Heart right ventricle (tissue), 16 donors: ENCODE measurements at places on chromosomes 5 and 9.
A peak's percentile ranks its signal among the peaks of the same experiment; 100 is the strongest.

DNA sequence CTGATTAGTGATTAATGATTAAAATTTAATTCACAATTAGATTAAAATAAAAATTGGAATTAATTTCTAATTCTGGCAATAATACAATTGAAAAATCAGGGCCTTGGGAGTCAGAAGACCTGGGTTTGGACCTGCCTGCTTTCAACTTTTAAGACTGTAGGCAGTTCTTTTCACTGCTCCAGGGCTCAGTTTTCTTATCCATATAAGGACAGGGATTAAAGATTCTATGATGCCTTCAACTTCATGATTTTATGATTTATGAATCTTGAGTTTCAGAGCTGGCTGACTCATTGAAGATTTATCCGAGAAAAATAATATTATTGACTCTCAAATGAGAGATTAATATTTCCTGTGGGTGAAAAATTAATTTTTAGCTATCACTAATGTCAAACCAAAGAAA lies 208.6 kb upstream of the ANKH start:
- no peak for DNase-seq

GRCh38 chr9:117413346-117414219 lies 1.3 kb downstream of the ASTN2 start:
- no peak for DNase-seq

GRCh38 chr5:159969966-159970365 lies 39.0 kb upstream of the TTC1 start:
- DNase-seq = no peak

- DNase-seq = no peak
These were observed 227.8 kb upstream of the SLC24A2 start for GRCh38 chr9:20016611-20017010.

DNA sequence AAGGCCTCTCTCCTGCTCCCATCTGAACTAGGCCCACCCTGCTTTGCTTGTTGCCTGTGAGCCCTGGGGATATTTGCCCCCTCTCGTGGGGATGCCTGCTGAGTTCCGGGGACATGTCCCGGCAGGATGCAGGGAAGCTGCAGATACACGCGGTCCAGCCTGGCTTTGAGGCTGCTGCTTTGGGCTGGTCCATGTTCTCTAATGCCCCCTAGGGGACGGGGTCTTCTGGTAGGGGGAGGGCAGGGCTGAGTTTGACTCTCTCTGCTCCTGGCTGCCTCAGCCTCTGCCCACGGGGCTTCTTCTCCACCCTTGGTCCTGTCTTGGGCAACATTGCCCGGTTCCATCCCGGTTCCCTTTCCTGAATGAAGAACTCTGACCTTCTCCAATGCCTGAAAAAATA lies 84.9 kb upstream of the ASS1 start:
- no peak for DNase-seq

- DNase-seq = peak; percentile 74
These were observed 2.7 kb downstream of the VCAN start for GRCh38 chr5:83474161-83474796.

GRCh38 chr5:168295574-168296201 lies 4.2 kb downstream of the WWC1 start:
- no peak for DNase-seq

- no peak for DNase-seq
These were observed 202.9 kb downstream of the NR2F1-AS1 start for GRCh38 chr5:93378073-93378472.

- no peak for DNase-seq
These were observed 133.9 kb upstream of the PANK3 start for GRCh38 chr5:168713051-168713450.

- no peak for DNase-seq
These were observed 125.3 kb downstream of the ST8SIA4 start for GRCh38 chr5:100777680-100778300.

DNA sequence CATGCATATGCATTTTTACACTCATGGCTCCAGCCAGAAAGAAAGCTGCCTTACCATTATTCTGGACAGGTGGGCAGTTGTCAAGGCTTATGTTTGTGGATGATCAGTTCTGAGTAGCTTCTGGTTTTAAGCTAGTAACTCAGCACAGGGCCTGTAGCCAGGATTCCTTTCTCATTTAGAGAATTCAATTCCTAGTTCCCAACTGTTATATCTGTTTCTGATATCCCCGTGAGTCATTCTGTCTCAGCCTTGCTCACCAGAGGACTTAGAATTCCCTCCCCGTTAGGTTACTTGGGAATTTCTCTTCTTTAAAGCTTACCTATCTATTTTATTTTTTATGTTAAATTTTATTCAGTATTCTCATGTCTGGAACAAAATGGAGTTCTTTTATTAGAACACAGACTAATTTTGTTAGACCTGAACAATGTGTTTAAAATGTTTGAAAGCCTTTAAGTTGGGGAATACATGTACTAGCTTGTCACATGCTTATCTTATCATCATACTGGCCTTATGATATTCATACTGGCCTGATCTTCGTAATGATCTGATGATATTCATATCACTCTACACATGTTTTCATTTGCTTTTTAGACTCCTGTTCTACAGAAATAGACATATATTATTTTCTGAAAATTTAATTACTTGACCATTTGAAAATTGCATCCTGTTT lies 47.1 kb downstream of the CAST start:
- no peak for DNase-seq

GRCh38 chr9:125750627-125751011 lies 3.4 kb downstream of the PBX3 start:
- no peak for DNase-seq
